ENCODE measurements at places on chromosomes 3 and 15.

DNA sequence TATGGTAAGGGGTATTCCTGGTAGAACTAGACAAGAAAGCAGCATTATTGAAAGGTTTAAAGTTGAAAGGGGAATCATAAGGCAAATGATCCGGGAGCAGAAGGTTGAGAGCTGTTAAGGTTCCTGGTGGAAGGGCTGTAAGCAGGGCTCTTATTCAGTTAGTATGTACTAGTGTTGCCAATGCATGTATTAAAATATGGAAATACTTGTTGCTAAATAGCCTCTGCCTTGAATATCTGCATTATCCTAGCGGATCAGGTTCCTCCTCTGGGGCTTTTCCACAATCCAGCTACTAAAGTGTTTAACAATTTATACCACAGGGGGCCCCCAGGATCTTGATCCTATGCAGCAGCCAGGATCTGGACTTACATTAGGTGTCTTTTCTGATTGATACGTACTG is 7.3 kb upstream of the COPB2 start:
- DNase-seq: no peak

GRCh38 chr15:59492389-59493377 is 54.7 kb downstream of the FAM81A start:
- DNase-seq: peak; percentile 56

DNA sequence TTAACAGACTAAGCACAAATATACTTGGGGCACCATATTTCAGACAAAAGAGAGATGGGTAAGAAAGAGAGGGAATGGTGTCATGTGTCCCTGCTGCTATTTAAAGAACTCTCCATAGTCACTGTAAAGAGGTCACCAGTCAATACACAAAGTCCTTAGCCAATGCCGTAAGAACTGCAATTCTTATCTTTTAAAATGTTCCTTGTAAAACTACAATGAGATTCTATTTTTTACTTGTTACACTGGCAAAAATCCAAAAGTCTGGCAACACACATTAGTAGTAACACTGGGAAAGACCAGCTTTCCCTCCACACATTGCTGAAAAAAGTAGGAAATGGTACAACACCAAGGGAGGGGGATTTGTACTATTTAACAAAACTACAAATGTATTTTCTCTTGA is 189.4 kb downstream of the TBC1D5 start:
- no peak for DNase-seq

DNA sequence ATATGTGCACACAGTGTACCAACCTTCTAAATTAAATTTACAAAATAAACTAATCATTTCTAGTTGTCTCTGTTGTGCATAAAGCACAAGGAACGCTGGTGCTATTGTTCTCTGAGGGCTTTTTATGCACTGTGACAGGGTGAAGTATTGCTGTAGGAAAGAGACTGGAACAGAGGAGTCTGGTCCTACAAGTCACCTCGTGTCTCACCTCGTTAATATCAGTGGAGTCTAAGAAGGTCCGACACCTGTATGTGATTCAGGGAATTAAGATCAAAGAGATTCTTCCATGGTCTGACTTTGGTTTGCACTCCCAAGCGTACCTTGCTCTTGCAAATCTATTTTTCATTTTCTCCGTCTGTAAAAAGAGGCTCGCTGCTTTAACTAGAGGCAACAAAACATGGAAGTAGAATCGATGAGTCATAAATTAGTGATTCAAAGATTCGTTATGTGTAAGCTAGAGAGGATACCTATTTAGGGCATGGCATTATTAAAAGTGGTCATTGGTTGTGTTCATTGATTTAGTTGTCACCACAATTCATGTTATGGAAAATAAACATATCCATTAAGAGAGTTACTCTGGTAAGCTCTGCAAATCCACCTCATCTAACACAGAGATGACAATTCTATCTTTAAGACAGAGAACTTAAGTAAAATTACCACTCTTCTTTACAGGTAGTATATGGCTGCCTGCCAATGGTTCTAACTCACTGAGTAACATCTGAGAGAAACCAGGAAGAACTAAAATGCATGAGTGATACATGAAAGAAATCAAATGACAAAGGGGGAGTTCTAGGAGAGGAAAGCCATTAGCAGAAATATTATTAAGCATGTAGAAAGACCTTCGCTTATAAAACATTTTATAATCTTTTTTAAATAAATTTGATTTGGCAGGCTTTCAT is 219.4 kb upstream of the GBE1 start:
- DNase-seq: peak; percentile 72

GRCh38 chr3:129006864-129007263 is 5.8 kb downstream of the EFCC1 start:
- no peak for DNase-seq

GRCh38 chr3:145079436-145079835 is 1081.5 kb downstream of the PLOD2 start:
- no peak for DNase-seq

DNA sequence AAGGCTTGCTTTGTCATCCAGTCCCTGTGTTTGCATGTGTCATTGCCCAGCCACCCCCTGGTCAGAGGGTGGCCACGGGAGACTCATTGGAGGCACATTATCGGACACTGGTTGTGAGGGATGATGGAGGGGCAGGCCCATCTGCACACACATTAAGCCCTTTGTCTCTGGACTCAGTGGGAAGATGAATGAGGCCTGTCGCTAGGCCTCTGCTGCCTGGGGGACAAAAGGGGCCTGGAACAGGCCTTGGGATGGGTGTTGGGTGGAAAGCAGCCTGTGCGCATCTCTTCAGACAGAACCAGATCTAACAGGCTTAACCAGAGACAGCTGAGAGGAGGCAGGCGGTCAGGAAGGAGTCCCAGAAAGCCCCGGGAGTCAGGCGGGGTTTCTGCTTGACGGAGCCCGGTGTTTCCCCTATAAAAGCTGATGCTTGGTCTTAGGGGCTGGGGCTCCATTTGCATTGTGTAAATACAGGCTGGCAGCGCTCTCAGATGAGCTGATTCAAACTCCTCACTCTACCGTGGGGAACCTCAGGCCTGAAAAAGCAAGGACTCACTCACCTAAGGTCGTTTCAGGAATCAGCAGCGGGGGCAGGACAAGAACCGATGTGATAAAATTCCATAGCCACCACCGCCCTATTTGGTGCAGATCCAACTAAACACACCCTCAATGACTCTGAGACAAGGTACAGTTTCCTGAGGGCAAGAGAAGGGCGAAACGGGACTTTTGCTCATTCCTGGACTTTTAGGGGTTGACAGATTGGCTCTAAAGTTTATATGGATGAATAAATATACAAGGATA is 17.1 kb upstream of the SKIC8 start:
- DNase-seq: peak; percentile 49

- no peak for DNase-seq
Measured at GRCh38 chr15:47862402-47862801, 145.1 kb downstream of the SEMA6D start.

DNA sequence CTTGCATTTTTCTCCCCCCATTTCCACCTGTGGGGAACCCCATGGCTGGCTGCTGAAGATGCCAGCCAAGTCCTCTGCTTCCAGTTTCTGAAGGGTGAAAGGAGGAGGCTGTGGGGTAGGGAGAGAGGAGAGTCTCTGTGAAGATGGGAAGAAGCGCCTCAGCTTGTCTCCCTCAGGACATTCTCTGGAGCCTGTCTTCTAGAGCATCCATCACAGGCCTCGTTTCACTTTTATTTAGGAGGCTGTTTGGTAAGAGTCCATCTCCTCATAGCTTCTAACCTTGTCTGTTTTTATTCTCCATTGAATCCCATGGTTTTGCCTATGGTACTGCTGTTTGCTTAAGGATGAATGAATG is 8.8 kb upstream of the LCTL start:
- no peak for DNase-seq

DNA sequence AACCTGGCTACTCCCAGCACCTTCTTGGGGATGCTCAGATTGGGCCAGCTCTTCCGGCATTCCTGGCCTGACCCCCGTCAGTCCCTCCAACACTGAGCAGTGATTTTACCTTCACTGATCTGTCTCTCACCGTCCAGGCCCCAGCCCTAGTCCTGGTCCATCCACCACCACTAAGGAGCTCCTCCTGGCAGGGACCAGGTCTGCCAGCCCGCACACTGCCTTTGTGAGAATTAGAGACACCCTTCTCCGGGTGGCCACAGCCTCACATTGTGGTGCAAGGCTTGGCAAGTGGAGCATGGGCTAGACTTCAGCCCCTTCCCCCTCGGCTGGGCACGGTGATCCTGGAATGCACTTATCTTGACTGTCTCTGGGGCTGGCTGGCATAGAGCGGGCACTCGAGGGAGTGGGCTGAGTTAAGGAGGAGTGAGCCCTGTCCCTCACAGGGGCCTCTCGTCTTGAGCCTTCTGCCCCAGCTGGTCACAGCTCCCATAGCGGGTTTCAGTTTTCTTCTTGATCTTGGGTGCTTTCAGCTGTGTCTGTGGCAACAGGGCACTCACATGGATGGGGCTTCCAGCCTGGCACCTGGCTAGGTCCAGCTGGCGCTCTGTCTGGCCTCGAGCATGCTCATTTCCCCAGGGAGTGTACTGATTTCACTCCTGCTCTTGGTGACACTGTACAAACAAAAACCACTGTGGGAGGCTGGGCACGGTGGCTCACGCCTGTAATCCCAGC is 53.9 kb downstream of the LINGO1 start:
- DNase-seq: no peak

DNA sequence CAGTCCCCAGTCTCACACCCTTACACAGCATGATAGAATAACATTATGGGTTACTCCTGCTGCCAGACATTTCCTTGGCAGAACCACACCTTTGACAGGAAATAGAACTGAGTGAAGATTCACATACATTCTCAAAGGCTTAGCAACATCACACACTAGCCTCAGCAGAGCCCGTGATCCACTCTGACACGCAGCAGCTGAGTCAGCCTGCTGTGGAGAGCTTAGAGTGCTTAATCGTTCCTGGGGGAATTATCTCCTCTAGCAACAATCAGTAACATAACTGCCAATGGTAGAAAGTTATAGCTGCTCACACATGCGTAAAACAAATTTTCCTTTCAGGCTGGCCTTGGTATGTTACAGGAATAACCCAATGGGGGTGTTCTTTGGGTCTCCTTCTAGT is 382.1 kb downstream of the GAP43 start:
- peak; percentile 97 for DNase-seq

DNA sequence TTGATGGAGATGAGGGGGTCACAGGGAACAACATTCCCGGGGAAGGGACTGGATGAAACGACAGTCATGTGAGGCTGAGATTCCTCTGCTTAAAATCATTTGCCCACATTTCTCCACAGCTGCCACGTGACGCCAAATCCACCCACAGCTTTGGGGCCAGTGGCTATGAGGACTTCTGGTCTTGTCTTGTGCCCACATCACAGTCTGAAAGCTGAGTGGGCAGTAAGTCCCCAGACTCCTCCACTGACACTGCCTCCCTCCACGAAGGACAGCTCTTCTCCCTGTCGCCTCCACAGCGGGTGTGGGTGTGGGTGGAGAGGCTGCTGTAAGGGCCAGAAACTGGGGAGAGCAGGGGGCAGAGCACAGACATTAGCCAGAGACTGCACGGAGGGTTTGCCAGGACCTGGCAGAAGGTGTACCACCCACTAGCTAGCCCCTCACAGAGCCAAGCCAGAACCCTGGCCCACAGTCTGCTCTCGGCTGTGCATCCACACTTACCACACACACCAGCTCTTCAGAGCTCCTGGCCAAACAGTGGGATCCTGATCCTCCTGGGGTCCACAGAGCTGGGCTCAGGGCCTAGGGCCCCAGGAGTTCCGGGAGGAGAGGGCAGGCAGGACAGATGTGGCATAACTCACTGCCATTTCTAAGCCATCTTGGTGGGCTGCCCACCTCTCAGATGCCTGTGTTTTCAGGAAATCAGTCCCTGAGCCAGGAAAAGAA is 24.2 kb downstream of the RAB6B start:
- DNase-seq: no peak

- DNase-seq: no peak
Measured at GRCh38 chr3:124730941-124731297, 667 bp downstream of the UMPS start.

DNA sequence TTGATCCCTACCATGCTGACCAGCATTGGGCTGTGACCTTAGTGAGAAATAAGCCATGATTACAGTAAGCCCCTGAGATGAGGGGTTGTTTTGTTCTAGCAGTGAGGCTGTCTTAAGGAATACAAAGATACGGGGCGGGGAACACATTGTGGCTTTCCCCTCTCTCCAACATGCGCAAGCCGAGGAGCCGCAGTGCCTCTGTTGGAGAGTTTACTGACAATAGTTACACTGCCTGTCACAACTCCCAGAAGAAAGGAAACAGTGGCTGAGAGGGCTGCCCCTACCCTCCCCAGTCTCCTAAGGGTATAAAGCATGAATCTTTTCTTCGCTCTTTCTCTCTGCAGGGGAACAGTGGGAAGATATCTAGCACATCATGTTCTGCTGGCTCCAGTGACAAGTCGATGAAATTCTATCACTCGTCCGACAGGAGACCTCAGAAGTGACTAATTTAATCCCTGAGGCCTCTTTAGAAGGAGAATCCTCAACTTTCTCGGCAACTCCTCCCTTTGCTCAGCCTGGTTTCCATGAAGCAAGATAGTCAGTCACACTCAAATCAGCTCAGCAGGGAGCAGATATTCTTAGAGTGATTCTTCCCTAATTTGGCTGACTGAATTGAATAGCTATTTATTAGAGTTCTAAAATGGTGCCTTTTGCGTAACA is 409.0 kb upstream of the PROK2 start:
- DNase-seq: no peak

GRCh38 chr15:45641374-45641781 is 6.5 kb downstream of the SQOR start:
- DNase-seq: peak; percentile 99

GRCh38 chr15:31345606-31346366 is 19.2 kb downstream of the KLF13 start:
- DNase-seq: no peak

DNA sequence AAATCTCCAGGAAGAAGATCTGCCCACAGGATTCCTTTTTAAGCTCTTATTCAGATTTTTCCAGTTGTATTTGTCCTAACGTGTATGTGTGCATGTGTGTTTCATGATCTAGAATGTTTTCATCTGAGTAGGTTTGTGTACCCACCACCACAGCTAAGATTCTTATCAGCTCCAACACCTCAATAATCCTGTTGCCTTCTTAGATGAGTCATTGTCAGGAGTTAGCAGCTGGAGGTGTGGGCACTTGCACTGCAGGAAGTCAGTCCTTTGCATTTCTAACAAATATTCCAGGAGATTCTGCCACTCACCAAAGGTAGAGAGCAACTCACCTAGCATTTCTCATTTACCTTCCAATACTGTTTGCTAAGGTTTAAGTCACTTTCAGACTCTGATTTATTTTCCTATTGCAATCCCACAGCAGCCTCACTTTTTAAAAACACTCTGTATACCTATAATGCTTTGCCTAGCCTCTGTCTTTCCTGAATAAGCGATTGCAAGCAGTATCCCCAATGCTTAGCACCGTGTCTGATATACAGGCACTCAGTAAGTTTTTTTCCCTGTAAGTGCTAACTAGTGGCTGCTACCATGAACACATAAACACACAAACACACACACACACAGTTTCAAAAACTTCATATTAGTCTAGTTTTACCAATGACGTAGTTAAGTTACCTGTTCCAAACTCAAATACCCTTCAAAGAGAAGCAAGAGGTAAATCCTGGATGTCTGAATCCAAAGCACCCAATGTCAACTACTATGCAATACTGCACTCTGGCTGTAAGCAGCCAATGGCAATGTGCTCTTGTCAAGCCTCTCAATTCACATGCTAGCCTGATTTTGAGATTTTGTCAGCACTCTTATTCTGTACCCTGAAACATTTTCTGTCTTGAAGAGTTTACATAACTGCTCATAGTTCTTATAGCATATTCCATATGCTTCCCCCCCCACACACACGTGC is 713.5 kb upstream of the LMCD1 start:
- peak; percentile 90 for DNase-seq

Measured in bronchial epithelial cell (primary cell).